ENCODE measurements at places on chromosomes 6 and 20. TPM values are rescaled to one million over a fixed set of nuclear protein-coding genes. Genes with fewer than 3 reads are reported as not detected.

The BMP6 gene
- 8.1 TPM for total RNA-seq

The TFAP2C gene
- 1.3 TPM for total RNA-seq

The DLL1 gene
- 3.3 TPM for total RNA-seq

The TNF gene
- not detected for total RNA-seq

The TAF8 gene
- total RNA-seq = 10.7 TPM

The DEFB132 gene
- not detected for total RNA-seq

The APMAP gene
- total RNA-seq = 49.2 TPM

The KCNB1 gene
- 7.6 TPM for total RNA-seq

The GSTA1 gene
- total RNA-seq = not detected

The ANKRD66 gene
- total RNA-seq = not detected

The MMP24 gene
- total RNA-seq = 0.78 TPM

The TMEM244 gene
- not detected for total RNA-seq

The LINC00237 gene
- not detected for total RNA-seq

The HSPA1L gene
- total RNA-seq = 0.44 TPM

The METTL24 gene
- 2.4 TPM for total RNA-seq

The CALHM6 gene
- 11.4 TPM for total RNA-seq

The HLA-G gene
- total RNA-seq = not detected

The IL17A gene
- total RNA-seq = not detected

The HLA-A gene
- total RNA-seq = 219 TPM

The NRSN1 gene
- not detected for total RNA-seq

The ASIP gene
- 3.3 TPM for total RNA-seq

The RGS19 gene
- total RNA-seq = 13.4 TPM

The VAPB gene
- 23.4 TPM for total RNA-seq

The NKAPL gene
- total RNA-seq = 1.3 TPM

The PRSS35 gene
- 2.6 TPM for total RNA-seq

The LRRC73 gene
- total RNA-seq = 0.59 TPM

The LAMA5 gene
- total RNA-seq = 230 TPM

The VEGFA gene
- 177 TPM for total RNA-seq

The SSTR4 gene
- not detected for total RNA-seq
